ENCODE measurements at places on chromosomes 2 and 18.

DNA sequence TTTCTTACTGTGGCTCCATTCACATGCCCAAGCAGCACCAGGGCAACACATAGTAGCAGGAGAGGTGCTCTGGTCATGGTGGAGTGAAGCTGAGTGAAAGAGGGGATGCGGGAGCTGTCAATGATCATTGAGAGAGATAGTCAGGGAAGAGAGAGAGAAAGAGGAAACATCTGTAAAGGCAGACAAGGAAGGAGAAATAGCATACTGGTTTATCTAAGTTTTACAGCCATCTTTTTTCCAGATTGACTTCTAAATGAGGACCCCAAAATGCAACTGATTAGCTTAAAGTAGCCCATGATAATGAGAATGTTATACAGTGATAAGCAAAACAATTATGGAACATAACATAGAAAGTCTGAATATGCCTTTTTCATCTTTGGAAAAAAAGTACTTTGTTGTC lies at the start of gene C2orf66:
Gene C2orf66 (minus strand): TSS at position 96 of the 400 bp plus-strand sequence. CDS start 19 bp downstream, at position 77.
- no peak for DNase-seq

GRCh38 chr2:106175086-106175850 lies 18.8 kb downstream of the UXS1 start:
- DNase-seq, result no peak

GRCh38 chr2:69226903-69227302 lies 160.1 kb downstream of the GFPT1 start:
- no peak for DNase-seq

DNA sequence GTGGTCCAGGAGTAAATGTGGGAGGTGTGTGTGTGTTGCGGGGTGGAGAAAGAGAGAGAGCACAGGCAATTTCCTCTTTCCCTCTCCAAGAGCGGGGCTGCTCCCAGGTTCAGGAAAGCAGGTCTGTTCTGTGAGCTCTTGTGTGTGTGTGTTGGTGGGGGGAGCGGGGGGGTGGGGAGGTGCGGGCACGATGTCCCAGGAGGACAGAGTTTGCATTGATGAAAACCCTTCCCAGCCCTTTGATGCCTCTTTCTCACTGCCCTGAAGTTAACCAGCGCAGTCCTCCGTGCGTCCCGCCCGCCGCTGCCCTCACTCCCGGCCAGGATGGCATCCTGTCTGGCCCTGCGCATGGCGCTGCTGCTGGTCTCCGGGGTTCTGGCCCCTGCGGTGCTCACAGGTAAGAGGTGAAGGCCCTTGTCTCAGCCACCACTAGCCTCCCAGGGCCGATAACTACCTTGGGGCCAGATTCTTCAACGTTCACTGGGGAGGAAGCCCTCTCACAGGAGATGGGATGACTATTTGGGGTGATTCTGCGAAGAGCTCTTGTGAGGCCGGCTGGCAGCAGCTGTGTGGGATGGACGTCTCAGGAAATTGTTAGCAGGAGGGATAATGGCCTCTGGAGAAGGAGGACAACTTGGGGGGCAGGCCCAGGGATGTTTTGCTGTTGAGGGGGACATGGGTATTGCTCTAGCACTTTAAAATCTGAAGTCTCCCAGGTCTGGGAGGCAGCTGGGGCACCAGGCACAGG lies at the start of gene SNORC:
Gene SNORC (plus strand): TSS at position 247 of the 748 bp plus-strand sequence. CDS start 78 bp downstream, at position 325.
- DNase-seq, result no peak

GRCh38 chr2:234682492-234683228 lies 185.8 kb upstream of the ARL4C start:
- DNase-seq, result no peak

DNA sequence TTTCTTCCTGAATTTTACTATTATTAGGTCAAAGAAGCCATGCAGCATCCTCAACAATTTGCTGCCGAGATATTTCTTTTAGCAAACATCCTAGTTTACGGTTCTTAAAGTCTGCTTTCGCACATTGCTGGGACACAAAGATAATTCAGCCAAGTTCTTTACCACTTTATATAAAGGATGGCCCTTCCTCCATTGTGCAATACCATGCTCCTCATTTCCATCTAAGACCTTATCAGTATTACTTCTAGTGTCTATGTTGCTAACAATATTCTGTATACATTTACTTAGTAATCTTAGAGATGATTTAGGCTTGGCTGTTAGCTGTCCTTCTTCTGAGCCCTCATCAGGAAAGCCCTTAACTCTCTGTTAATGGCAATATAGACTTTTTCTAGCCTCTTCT lies 8.0 kb upstream of the REG1A start:
- DNase-seq, result no peak

DNA sequence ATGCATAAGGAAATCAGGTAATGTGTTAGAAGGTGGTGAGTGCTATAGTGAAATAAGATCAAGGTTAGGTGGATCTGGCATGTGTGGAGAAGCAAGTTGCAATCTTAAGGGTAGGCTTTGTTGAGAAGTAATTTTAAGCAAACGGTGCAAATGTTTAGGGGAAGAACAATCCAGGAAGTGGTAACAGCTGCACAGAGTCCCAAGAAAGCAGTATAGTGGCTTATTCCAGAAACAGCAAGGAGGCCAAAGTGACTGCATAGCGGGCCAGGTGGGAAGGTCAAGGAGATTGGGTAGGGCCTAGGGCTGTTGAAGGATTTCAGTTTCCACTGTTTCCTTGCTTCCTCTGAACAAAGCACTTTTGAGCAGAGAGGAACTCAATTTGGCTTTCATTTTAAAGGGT lies 30.0 kb upstream of the RAB1A start:
- no peak for DNase-seq

- DNase-seq, result no peak
Observed at GRCh38 chr2:28296243-28296642, 96.4 kb upstream of the FOSL2 start.

DNA sequence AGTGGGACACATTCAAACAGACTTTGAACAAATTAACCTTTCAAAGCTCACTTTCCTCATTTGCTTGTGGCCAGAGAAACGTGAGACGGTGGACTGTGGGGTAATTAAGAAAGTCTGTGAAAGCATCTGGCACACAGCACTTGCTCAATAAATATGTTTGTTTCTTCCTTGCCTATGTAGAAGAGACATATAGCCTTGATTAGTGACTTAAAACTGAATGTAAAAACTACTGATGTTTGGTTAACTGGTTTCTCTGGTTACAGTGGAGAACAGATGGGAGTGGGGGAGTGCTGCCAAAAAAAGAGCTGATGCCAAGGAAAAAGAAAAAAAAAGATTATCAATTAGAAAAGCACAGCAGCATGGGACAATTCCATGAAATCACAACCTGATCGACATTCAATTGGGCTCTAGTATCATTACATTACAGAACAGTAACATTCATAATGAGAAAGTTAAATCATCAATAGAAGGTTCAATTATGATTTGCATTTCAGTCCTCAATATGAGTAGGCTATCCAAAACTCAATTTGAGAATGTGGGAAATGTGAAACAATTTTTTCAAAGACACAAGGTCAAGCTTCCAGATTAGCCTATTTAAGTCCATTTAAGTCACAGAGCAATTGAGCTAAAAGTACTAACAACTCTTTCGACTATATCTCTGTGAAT lies 14.7 kb downstream of the CUL3 start:
- DNase-seq, result no peak

- no peak for DNase-seq
Observed at GRCh38 chr2:173940208-173941020, 24.8 kb downstream of the SP3 start.

DNA sequence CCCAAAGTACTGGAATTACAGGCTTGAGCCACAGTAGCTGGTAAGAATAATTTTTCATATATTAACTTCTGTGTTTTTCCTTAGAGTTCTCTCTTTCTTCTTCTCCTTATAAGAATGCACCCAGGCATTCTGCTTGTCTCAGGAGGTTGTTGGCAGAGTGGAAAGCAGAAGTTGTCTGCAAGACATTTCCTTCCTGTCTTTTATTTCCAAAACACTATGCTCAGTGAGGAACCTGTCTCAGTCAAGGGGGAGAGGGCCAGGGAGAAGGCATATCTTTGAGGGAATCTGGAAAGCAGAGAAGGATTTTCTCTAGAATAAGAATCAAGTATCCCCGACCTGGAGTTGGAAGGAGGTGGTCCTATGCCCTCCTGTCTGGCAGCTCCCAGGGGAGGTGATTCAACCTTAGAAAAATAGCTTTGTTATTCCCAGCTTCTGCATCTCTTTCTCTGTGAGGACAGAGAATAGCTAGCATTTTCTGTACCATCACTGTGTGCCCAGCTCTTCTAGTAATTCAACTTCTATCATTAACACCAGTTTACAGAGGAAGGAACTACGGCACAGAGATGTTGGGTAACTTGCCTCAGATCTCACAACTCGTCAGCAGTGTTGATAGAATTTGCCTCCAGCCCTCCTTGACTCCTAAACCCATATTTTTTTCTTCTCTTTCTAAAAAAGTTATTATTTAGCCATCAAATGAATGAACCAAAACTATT lies 3.8 kb upstream of the LPIN2 start:
- DNase-seq, result no peak

DNA sequence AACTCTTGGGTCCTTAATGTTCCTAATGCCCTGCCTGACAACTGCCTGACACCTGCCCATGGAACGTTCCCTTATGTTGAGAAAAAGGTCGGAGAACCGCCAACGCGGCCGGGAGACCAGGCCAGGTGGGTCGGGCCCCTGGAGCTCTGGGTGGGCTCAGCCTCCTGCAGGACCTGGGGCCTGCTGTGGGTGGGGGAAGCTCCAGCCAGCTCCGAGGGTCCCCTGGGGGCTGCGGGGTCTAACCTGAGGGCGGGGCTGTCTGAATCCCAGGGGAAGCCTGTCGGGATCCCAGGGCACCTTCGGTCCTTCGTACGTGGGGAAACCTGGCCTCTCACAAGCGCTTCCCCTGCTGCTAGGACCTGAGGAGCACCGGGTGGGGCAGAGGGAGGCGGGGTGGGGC lies 296.0 kb downstream of the NDUFA10 start:
- DNase-seq, result no peak

- DNase-seq, result no peak
Observed at GRCh38 chr2:237039301-237040031, 46.2 kb upstream of the COPS8 start.
